ENCODE measurements at places on chromosomes 6 and 20. TPM values are rescaled to one million over a fixed set of nuclear protein-coding genes. Genes with fewer than 3 reads are reported as not detected.

GRCh38 chr20:61515922-61516321 lies 263.9 kb downstream of the CDH4 start:
- no peak for DNase-seq

GRCh38 chr6:113594726-113595125 lies 262.4 kb upstream of the MARCKS start:
- DNase-seq: peak; percentile 28

- no peak for DNase-seq
These were observed 9.4 kb downstream of the PACSIN1 start for GRCh38 chr6:34475238-34475682.

GRCh38 chr20:64036346-64037198 lies 590 bp downstream of the C20orf204 start:
- DNase-seq: no peak

The MOCS1 gene
- total RNA-seq: 10.1 TPM

The USP49 gene
- total RNA-seq: 0.87 TPM

The UBD gene
- total RNA-seq: 39.4 TPM
